ENCODE measurements at places on chromosomes 7 and 10. TPM values are rescaled to one million over a fixed set of nuclear protein-coding genes. Genes with fewer than 3 reads are reported as not detected.

GRCh38 chr10:12349629-12350166 lies 351 bp downstream of the CAMK1D start:
- DNase-seq, result no peak

GRCh38 chr10:29648983-29649268 lies 14.2 kb upstream of the SVIL start:
- no peak for DNase-seq

The HKDC1 gene
- 15.6 TPM for polyA plus RNA-seq

- DNase-seq, result no peak
Measured at GRCh38 chr10:62584731-62585130, 210.6 kb downstream of the ZNF365 start.

DNA sequence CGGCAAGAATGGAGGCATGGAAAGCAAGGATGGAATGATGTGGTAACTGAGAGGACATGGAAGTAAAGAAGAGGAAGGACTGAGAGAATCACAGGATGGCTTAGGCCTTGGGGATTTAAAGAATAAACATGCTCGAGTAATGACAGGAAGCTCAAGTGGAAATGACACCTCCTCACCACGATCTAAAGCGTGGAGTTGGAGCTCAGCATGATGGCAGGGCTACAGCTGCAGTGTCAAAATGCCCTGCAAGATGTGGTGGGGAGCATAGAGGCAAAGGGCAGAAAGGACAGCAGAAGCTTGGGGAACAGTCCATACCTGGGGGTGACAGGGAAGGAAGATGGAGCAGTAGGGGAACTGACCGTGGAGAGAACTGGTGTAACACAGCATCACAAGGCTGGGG lies 229.5 kb upstream of the PLXNA4 start:
- DNase-seq, result no peak

All from renal cortex interstitium (tissue), 15 donors.